ENCODE measurements at places on chromosomes 12 and 14.

DNA sequence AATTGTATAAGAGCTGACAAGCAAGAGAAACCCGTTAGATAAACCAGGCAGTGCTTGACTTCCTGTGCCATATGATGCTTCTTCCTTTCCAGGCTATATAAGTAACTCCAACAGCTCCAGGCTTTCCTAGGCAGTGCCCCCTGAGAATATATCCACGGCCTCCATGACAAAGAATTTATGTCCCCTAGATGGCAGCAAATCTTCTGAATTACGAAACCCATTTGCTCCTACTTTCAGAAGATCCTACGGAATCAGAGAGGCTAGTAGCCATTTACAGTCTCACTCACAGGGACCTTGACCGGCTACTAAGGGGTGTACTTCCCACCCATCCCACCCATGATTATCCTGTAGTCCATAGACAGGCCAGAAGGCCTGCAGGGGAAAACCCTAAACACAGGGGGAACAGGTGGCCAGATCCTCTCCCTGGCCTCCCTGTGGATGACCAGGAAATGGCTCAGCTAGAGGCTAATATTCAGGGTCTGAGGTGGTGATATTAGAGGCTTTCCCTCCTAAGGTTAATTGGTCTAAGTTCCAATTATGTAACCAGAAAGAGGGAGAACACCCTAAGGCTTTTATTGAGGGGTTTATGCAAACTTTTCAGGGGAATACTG is 77.2 kb upstream of the DCD start:
- peak; percentile 68 for DNase-seq

GRCh38 chr14:101454229-101454628 is 107.1 kb upstream of the DIO3 start:
- no peak for DNase-seq

DNA sequence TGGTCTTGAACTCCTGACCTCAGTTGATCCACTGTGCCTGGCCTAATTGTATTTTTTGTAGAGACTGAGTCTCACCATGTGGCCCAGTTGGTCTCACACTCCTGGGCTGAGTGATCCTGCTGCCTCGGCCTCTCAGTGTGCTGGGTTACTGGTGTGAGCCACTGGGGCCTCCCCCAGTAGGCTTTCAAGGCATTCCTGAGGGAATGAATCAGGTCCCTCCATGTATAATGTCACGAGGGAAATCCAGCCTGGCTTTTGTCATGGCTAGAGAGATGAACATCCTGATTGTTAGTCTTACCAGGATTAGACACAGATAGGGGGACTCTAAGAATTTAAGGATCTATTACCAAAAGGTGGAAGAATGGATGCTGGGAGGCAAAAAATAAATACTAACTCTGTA is 51.9 kb downstream of the CPSF2 start:
- no peak for DNase-seq

DNA sequence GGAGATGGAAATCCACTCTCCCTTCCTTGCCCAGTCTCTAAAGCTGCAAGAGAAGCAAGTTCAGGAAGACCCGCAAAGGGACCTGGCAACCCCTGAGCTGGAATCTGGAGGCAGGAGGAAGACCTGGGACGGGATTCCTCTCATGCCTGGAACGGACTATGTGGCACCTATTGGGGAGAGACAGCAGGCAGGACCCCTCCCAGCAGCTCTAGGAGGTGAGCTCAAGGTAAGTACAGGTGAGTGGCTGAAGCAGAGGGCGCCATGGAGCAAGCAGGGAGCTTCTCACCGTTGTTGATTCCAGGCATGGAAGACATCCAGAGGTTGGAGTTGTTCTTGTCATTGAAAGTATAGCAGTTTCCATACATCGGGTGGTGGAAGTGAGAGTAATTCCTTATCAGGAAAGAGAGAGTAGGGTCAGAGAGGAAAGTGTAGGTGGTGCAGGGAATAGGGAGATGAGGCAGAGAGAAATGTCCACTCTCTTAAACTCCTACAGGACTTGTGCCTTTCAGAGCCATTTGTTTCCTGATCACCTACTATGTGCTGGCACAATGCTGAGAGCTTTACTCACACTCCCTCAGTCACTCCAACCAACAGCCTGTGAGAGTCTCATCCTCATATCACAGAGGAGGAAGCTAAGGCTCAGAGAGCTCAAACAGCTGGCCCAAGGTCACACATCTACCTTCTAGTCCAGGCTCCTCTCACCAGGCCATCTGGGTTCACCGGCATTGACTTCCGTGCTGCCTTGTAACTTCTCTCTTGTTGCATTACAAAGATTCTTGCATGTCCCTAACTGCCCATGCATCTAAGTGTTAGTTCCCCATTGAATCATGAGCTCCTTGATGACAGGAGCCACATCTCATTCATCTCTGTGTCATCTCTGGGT is 13.9 kb upstream of the TNFRSF1A start:
- DNase-seq = no peak

GRCh38 chr12:87349681-87350080 is 679.5 kb downstream of the C12orf50 start:
- DNase-seq = no peak

DNA sequence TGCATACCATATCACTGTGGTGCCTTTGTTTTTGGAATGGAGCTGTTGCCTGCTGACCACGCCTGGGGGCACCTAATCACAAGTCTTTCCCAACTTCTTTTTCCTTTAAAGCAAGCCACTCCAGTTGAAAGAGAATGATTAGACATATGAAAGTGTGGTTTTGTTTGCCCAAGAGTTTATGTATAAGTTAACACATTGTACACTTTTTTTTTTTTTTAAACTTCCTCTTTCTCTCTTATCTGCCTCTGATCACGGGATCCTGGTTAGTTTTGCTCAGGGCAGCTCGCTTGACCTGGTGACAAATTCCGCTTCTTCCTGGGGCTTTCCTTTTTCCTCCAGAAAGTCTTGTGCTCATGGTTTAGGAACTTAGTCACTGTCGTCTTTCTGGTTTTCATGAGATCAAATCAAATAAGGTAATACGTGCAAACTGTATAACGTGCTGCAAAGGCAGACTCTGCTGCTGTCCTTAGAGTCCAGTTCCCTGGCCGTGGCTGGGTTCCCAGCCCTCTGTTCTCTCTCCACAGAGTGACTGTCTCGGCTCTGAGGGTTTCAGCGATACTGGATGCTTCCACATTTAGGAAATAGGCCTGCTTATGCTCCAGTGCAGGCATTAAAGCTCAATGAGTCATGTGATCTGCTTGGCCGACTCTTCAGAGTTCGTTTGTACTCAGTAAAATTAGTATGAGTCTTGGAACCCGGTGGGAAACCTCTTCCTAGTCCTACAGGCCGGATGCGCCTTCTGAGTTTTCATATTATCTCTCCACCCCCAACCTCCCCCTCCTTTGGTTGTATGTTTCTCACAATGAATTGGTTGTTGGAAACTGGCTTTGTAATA is 15.2 kb downstream of the RASSF3 start:
- DNase-seq = peak; percentile 88

DNA sequence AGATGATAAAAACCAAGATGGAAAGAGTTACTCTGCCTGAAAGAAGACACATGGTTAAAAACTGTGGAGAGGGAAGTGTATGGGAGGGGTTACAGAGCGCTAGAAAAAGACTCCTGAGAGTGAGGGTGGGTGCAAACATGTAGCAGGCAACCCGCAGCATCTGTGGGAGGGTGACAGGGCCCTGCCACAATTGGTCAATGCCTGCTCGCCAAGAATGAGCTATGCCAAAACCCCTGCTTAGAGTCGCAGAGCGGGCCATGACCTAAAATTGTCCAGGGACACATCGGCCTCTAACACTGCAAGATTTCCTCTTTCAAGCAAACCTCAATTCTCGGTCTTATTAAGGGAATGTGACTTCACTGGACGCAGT is 700 bp downstream of the PRKAG1 start:
- peak; percentile 80 for DNase-seq

- DNase-seq = peak; percentile 80
Observed at GRCh38 chr14:60349663-60350365, 100.8 kb downstream of the PPM1A start.

DNA sequence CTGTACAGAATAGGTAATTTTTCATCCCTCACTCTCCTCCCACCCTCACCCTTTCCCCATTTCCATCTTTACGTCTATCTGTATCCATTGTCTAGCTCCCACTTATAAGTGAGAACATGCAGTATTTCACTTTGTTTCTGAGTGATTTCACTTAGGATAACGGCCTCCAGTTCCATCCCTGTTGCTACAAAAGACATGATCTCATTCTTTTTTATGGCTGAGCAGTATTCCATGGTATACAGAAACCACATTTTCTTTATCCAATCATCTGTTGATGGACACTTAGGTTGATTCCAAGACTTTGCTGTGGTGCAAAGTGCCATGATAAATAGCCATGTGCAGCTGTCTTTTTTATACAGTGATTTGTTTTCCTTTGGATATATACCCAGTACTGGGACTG is 16.4 kb downstream of the EEA1 start:
- DNase-seq = no peak

DNA sequence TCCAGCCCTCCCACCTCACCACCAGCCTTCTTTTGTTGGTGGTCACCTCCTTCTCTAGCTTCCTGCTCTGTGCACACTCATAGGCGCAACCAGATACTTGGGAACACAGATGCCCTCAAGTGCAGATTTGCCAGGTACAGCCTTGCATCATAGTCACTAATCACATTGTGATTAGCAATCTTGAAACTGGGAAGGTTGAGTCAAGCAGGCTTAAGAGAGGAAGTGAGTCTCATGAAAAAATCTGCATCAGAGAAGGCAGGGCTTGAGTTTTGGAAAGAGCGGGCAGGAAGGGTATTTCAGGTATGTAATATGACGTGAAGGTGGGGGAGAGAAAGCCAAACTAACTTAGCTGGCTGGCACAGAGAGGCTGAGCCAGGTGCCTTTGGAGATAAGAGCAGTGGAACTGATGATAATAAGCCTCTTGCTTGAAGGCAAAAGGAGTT is 2.7 kb upstream of the RABGGTA start:
- peak; percentile 69 for DNase-seq
